ENCODE measurements at places on chromosomes 12 and 14. TPM values are rescaled to one million over a fixed set of nuclear protein-coding genes. Genes with fewer than 3 reads are reported as not detected.

DNA sequence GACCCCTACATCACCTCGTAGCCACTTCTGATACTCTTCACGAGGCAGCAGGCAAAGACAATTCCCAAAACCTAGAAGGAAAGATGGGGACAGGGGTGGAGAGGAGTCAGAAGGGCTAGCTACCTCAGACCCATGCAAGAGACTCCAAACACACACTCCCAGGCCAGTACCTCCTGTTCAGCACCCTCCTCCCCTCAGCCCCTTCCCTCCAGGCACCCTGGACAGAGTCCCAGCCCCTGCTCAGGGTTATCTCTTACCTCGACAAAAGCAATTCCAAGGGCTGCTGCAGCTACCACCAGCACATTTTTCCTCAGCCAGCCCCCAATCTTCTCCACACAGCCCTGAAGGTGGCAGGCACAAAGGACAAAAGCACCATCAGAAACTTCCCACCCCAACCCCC is 3.3 kb downstream of the CD63 start:
- H3K27ac ChIP-seq: no peak overlapping the region
- no peak overlapping the region for H3K4me3 ChIP-seq
- peaks cover 17% of the 10 kb centered on the region for H3K36me3 ChIP-seq

- H3K4me3 ChIP-seq: no peak overlapping the region
- no peak for DNase-seq
- H3K36me3 ChIP-seq: no peaks in the 10 kb centered on the region
- no peaks in the 10 kb centered on the region for H3K4me1 ChIP-seq
- no peak overlapping the region for H3K27ac ChIP-seq
Measured at GRCh38 chr14:77198561-77198960, 17.0 kb downstream of the TMEM63C start.

DNA sequence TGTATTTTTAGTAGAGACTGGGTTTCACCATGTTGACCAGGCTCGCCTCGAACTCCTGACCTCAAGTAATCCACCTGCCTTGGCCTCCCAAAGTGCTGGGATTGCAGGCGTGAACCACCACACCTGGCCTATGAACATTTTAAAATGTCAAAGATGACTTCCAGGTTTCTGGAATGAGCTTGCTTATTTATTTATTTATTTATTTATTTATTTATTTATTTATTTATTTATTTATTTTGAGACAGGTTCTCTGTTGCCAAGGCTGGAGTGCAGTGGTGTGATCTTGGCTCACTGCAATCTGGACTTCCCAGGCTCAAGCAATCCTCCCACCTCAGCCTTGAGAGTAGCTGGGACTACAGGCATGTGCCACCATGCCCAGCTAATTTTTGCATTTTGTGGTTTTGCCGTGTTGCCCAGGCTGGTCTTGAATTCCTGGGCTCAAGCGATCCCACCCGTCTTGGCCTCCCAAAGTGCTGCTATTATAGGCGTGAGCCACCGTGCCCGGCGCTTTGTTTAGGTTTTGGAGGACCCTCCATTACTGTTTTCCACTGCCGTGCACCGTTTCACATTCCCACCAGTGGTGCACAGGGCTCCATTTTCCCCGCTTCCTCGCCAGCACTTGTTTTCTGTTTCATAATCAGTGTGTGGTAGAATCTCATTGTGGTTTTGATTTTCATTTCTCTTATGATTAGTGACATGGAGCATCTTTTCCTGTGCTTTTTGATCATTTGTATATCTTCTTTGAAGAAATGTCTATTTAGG is 6.4 kb upstream of the CFAP251 start:
- peaks cover 48% of the 10 kb centered on the region for H3K36me3 ChIP-seq
- peak overlapping the region; percentile 44 for H3K27ac ChIP-seq

DNA sequence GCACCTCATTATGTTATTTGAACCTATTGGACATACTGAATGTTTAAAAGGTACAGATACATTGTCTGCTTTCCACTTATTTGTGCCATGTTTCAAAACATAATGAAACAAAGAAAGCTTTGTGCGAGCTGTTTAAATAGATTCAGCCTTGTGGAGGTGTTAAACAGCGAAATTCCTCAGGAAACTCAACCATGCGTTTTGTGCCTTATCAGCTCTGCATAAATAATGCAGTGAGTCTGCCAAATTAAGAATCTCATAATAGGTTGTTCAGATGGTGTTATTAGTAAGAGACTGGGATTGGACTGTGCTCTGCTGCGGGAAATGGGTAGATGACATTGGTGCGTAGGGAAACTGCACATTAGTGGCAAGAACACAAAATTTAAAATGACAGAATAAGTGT is 163.7 kb upstream of the CLEC14A start:
- H3K36me3 ChIP-seq: no peaks in the 10 kb centered on the region
- H3K27ac ChIP-seq: no peak overlapping the region
- no peak for DNase-seq
- H3K27me3 ChIP-seq: peaks cover 2% of the 10 kb centered on the region
- H3K4me3 ChIP-seq: no peak overlapping the region

DNA sequence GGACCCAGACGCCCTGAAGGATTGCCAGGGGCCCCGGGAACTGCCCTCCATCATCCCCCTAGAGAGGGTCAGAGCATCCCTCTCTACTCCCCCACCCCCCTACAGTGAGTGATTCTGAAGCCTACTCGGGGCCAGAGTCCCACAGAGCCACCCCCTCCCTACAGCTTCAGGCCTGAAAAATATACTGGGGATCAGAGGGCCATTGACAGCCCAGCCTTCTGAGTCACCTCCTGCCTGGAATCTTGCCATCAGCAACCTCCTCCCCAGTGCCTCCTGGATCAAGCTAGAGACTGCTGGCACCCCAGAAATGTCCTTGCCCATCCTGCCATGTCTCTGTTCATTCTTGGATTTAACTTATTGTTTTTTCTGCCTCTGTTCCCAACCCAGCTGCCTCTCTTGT is 21.7 kb upstream of the MIA2 start:
- H3K27ac ChIP-seq: no peak overlapping the region
- peaks cover 17% of the 10 kb centered on the region for H3K4me1 ChIP-seq
- peaks cover 3% of the 10 kb centered on the region for H3K36me3 ChIP-seq
- no peak for DNase-seq
- no peak overlapping the region for H3K4me3 ChIP-seq
- H3K27me3 ChIP-seq: no peaks in the 10 kb centered on the region

DNA sequence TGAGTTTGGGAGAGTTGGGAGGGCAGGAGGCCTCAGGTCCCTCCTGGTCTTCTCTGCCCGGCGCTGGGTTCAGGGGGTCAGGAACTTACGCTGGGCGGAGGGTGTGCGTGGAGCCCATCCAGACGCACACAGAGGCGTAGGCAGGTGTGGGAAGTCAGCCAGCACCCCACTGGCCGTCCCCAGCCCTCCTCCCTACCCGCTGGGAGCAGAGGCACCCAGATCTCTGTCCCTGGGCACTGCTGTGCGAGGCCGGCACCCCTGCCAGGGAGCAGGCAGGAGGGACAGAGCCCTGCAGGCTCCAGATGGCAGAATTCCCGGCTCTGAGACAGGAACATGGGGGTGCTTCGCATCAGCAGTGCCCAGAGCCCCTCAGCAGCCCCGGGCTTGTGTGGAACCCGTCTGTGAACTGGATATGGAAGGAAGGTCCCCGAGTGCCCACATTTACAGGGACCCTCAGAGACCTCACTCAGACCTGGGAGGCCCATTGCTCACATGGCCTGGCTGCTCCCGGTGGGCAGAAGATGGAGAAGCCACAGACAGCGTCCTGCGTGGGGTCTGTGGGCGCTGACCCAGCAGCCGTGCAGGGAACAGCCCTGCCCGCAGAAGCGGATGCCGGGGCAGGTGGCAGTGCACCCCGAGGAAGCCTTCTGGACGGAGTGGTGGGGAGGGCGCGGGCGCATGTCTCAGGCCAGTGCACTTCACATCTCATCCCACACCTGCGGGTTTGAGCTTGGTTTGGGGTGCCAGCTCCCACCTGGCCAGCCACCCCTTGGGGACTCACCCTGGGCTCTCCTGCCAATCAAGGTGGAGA is 59.3 kb downstream of the LRCOL1 start:
- H3K27me3 ChIP-seq: no peaks in the 10 kb centered on the region
- no peaks in the 10 kb centered on the region for H3K36me3 ChIP-seq
- DNase-seq: no peak
- no peak overlapping the region for H3K27ac ChIP-seq

DNA sequence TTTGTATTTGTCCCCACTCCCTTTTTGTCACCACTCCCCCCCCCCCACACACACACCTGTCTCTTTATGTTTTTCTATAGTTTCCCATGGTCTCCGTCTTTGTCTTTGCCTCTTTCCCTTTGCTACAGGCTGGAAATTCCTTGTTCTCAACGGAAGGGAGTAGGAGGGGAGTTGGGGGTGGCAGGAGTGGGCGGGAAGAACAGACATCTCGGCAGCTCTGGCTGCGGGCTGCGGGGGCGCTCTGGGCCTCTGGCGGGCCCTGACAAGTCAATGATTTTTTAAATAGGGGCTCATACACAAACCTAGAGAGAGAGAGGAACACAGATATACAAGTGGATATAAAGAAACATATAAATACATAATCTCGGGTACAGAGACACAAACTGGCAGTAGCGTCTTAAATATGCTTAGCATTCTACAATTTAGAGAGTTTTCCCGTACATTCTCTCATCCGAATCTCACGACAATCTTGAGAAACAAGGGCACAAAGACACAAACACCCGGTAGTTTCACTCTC is 2.4 kb upstream of the NAB2 start:
- H3K27me3 ChIP-seq: no peaks in the 10 kb centered on the region
- peak overlapping the region; percentile 89 for H3K4me3 ChIP-seq
- H3K36me3 ChIP-seq: peaks cover 8% of the 10 kb centered on the region
- peaks cover 50% of the 10 kb centered on the region for H3K4me1 ChIP-seq

GRCh38 chr12:388541-389141 is 479 bp downstream of the KDM5A start:
- H3K27me3 ChIP-seq: no peaks in the 10 kb centered on the region
- peaks cover 39% of the 10 kb centered on the region for H3K4me1 ChIP-seq

- no peak overlapping the region for H3K27ac ChIP-seq
- H3K4me3 ChIP-seq: no peak overlapping the region
- no peak for DNase-seq
- H3K27me3 ChIP-seq: no peaks in the 10 kb centered on the region
- H3K36me3 ChIP-seq: peaks cover 3% of the 10 kb centered on the region
Measured at GRCh38 chr14:65228436-65228835, 126.1 kb upstream of the MAX start.

GRCh38 chr14:36791402-36791801 is 129.7 kb downstream of the PAX9 start:
- H3K27me3 ChIP-seq: no peaks in the 10 kb centered on the region
- no peak overlapping the region for H3K4me3 ChIP-seq
- no peak for DNase-seq
- H3K36me3 ChIP-seq: no peaks in the 10 kb centered on the region

GRCh38 chr12:120962532-120963020 is 15.8 kb upstream of the HNF1A start:
- H3K27me3 ChIP-seq: peaks cover under 1% of the 10 kb centered on the region
- H3K36me3 ChIP-seq: no peaks in the 10 kb centered on the region
- H3K27ac ChIP-seq: no peak overlapping the region
- no peak for DNase-seq
- H3K4me1 ChIP-seq: peaks cover 26% of the 10 kb centered on the region

DNA sequence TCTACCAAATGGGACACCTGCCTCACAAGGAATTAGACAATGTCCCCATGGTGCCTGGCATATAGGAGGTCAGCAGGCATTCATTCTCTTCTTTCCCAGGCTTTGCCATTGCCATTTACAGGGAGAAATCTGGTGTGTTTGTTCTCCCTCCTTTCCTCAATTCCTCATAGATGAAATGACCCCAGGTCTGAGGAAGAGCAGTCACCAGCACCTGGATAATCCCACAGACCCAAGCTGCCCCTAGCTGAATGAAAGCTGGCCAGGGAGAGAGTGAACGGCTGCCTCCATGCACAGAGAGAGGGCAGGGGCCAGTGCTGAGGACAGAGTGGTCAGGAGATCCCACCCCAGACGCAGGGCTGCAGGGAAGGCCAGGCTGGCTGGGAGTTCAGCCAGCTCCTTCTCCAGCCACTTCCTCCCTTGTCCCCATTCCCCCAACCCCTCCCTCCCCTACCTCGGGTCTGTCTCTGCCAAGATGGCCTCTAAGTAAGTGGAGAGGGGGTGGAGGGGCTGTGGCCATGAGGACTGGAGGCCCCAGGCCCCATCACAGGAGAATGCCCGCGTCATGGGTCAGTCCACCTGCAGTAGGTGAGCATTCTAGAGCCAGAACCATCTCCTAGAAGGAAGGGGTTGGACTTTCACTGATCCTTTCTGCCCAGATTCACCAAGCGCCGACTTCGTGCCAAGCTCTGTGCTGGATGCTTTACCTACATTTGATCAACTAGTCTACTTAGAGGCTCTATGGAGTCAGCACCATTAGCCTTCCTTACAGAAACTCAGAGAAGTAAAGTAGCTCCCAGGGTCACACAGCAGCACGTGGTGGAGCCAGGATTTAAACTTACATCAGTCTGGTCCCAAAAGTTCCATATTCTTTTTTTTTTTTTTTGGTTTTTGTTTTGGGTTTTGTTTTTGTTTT is 2.0 kb upstream of the KRT4 start:
- DNase-seq: no peak
- H3K4me1 ChIP-seq: no peaks in the 10 kb centered on the region
- H3K27me3 ChIP-seq: peaks cover 7% of the 10 kb centered on the region
- no peak overlapping the region for H3K4me3 ChIP-seq
- no peaks in the 10 kb centered on the region for H3K36me3 ChIP-seq

GRCh38 chr12:125245581-125246557 is 180.6 kb downstream of the AACS start:
- no peak overlapping the region for H3K27ac ChIP-seq
- H3K27me3 ChIP-seq: no peaks in the 10 kb centered on the region
- DNase-seq: no peak
- no peaks in the 10 kb centered on the region for H3K36me3 ChIP-seq
- H3K4me3 ChIP-seq: no peak overlapping the region

DNA sequence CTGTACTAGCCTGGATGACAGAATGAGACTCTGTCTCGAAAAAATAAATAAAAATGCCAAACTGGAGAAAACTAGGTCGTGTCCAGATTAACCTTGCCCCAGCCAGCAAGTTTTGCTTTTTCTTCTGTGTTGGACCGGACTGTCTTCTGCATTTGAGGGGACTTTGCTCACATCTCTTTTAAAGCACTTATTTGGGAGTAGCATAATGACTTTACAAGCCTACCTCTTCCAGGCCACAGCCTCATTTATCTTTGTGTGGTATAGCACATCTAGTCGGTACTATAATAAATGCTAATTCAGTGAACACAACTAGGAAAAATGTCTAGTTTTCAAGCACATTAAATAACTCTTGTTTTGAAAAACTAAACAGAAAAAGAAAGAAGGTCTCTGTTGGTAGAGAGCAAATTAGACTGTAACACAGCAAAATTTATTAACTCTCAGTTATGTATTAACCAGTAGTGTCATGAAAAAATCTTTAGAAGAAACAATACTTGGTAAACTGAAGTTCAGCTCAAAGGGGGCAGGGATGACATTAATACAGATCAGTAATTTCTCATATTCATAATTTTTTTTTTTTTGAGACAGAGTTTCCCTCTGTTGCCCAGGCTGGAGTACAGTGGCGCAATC is 52.0 kb downstream of the WDHD1 start:
- no peaks in the 10 kb centered on the region for H3K27me3 ChIP-seq
- no peak overlapping the region for H3K4me3 ChIP-seq
- H3K36me3 ChIP-seq: peaks cover 53% of the 10 kb centered on the region
- DNase-seq: no peak

Gene PLCZ1
- total RNA-seq: not detected

Gene DAAM1
- total RNA-seq: 22.4 TPM

Gene ATP2B1
- total RNA-seq: 29.7 TPM

Gene ARG2
- 6.8 TPM for total RNA-seq

Gene GUCY2C
- not detected for total RNA-seq

Gene C12orf56
- total RNA-seq: 0.40 TPM

Gene EML1
- total RNA-seq: not detected

Gene MANSC4
- not detected for total RNA-seq

Gene HEATR5A
- 9.4 TPM for total RNA-seq

Gene TAS2R14
- 1.3 TPM for total RNA-seq

Gene FAM222A
- total RNA-seq: 0.28 TPM

Gene ZFHX2
- 1.8 TPM for total RNA-seq

Gene TAS2R19
- total RNA-seq: 1.3 TPM

Gene ADAM20
- 0.13 TPM for total RNA-seq

Gene FGD4
- total RNA-seq: 0.08 TPM

Measured in activated CD4-positive, alpha-beta memory T cell treated with anti-CD3 and anti-CD28 coated beads, Interleukin-2, amount 10 ng/mL, durations not matched to agents 7 days and 5 days (primary cell).